ENCODE measurements at places on chromosomes 2 and 18. TPM values are rescaled to one million over a fixed set of nuclear protein-coding genes. Genes with fewer than 3 reads are reported as not detected.

The LIMS4 gene
- total RNA-seq, result 6.4 TPM

The PARD3B gene
- 21.8 TPM for total RNA-seq

The REG3A gene
- not detected for total RNA-seq

The TMEM17 gene
- not detected for total RNA-seq

DNA sequence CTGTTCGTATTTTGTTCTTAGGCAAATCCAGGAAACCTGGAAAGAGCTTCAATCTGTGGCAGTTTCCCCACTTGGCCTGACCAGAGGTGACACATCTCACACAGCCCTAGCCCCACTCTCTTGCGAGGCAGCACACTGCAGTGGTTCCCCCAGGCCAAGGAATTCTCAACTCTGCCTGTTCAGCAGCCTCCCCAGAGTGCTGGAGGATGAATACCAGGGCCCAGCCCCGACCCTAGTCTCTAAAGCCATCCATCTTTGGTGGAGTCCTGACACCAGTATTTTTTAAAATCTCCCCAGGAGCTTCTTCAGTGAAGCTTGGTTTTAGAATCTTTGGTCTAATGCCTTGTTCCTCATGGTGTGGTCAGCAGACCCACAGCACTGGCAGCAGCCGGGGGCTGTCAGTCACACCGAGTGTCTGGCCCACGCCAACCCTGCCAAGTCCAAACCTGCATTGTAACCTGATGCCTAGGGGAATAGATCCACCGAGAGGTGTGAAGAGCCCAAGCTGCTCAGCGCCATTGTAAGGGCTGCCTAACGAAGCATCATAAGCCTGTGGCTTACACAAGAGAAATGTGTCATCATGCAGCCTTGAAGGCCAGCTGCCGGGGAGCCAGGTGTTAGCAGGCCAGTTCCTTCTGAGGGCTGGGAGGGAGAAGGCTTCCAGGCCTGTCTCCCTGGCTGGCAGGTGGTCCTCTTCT lies 428.7 kb upstream of the ID2 start:
- DNase-seq, result no peak

GRCh38 chr2:148493822-148494563 lies 150.6 kb upstream of the EPC2 start:
- DNase-seq, result no peak

DNA sequence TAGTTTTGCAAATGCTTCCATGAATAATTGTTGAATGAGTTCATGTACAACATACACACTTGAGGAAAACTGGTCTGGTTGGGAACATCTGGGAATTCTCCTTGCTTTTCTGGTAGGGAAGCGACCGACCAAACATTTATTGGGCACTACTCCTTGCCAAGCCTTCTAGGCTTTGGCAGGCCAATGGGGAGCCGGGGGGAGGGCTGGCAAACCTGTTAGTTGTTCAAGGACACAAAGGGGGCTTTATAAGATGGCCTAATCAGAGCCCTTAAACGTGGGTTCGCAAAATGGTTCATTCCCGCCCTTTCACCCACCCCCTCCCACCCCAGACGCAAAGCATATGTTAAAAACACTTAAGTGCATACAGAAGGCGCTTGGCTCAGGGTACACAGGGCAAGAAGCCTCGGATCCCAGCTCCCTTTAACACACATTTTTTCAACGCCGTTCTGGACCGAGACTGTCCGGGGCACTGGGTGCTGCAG lies 844 bp upstream of the VSNL1 start:
- peak; percentile 21 for DNase-seq

GRCh38 chr18:61765097-61765496 lies 127.7 kb downstream of the RNF152 start:
- peak; percentile 48 for DNase-seq

DNA sequence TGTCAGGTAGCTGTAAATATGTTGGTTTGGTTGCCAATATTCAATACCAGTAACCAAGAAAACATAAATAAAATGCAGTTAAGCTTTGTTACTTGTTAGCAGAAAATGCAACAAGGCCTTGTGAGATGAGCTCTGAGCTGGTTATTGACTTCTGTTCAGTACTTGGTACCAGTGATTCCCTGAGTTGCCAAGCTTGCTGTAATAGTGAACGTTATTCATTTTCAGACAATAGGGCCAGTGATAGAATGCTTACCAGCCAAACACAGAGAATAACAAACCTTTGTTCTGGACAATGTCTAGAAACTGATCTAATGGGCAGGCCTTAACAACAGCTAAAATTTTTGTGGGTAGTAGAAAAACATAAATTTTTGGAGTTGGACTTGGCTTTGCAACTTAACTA lies 29.5 kb downstream of the RASGRP3 start:
- DNase-seq, result no peak

GRCh38 chr18:36530676-36531405 lies 233.3 kb downstream of the FHOD3 start:
- no peak for DNase-seq

- DNase-seq, result no peak
These were observed 161.6 kb downstream of the TMEM18 start for GRCh38 chr2:515441-516127.
